ENCODE measurements at places on chromosomes 2 and 18.

GRCh38 chr2:11203480-11203879, 48.2 kb downstream of the SLC66A3 start:
- DNase-seq: peak; percentile 91

DNA sequence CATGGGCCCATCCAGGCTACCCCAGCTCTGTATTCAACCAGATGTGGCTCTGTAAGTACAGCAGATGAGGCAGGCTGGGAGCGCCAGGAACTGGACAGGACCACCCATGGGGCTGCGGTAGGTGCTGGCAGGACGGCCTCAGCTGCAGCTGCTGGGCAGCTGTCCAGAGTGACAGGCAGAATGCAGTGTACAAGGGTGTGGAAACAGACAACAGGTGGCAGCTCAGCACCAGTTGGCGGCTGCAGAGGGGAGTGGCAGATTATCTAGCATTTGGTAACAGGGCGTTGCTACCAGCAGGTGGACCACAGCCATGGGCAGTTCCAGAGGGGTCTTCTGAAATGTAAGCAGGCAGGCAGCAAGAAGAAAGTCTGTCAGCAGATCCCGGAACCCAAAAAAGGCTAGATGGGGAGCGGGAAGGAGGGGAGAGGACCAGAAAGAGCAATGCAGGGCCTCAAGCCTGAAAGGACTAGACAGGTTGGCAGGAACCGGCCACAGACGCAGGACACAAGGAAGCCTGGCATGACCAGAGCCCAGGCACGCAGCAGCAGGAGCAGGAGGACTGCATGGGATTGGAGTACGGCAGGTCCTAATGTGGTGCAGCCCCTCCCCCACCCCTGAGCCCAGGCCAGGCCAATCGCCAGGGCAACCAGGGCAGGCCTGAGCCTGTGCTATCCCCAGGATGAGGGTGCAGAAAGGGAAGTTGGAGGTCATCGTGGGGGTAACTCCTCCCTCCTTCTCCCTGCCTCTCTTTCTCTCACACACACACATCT, 24.7 kb downstream of the PKDCC start:
- no peak for DNase-seq

- DNase-seq: no peak
These were observed 140.9 kb downstream of the SH3RF3 start for GRCh38 chr2:109269706-109270504.

- DNase-seq: no peak
These were observed 90.1 kb upstream of the SMAD2 start for GRCh38 chr18:48020337-48021250.

- DNase-seq: no peak
These were observed 302.4 kb downstream of the KCNS3 start for GRCh38 chr2:18180912-18181311.

GRCh38 chr2:43944915-43945314, 50.9 kb downstream of the LRPPRC start:
- no peak for DNase-seq

DNA sequence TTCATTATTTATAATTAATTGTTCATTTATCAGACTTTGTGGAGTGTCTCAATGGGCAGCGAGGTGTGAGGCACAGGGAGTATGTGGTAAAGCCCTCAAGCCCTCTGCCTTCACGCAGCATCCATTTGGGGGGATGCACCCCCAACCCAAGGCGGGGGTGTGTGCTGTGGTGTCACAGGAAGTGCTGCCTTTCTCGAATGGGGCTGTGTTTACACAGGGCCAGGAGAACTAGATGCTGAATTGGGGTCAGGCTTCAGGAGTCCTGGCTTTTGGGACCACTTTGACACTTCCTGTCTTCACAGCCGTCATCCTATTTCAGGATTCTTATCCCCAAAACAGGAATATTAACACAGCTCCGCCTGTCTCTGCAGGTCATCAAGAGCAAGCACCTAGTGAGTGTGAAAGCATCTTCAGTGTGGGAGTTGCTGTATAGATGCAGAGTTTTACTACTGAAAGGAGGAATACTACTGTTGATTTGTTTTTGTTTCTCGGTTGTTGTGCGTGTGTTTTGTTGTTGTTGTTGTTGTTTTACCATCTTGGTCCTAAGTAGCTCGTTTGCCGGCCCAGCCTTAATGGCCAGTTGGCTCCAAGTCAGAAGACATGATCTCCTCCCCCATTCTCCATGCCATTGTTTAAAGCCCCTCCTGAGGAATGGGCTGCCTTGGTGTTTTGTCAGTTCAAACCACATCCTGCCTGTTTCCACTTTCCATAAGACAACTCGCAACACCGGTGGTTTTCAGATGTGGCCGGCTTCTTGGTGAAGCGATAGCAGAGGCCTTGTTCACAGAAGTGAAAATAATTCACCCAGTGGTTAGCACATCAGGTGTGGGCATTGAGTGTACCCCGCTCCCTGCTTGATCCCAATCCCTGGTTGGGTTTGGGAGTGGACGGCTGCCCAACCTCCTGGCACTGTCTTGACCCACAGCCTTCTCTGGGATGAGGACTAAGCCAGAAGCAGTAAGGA, 221.3 kb downstream of the BCL2 start:
- DNase-seq: no peak

- DNase-seq: no peak
These were observed 1119.8 kb downstream of the TSN start for GRCh38 chr2:122875091-122875865.

DNA sequence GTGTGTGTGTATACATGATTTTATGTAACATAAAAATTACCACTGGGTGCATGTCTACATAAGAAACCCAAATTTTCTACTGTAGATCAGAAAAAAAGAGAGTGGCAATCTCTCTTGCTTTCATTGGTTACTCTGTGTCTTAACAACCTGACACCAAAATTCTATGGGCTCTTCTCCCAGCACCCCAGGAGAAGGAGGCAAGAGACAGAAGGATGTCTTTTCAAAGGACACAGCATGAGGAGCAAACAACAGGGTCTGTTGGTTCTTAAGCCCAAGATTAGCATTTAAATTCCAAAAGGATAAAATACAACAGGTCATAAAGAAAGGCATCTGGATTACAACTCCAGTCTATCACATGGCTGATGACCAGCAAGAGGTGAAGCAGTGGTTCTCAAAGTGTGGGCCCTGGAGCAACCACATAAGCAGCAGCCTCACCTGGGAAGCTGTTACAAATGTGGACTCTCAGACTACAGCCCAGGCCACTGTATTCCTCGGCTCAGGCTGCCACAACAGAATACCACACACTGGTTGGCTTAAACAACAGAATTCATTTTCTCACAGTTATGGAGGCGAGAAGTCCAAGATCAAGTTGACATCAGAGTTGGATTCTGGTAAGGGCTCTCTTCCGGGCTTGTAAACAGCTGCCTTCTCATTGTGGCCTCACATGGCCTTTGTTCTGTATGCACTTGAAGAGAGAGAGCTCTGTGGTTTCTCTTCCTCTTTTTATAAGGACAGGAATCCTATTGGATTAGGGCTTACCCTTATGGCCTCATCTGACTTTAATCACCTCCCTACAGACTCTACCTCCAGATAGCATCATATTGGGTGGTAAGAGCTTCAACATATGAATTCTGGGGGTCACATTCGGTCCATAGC, 79.8 kb upstream of the RNF152 start:
- DNase-seq: no peak

GRCh38 chr2:122081751-122082150, 326.3 kb downstream of the TSN start:
- no peak for DNase-seq

GRCh38 chr2:100653449-100654035, 90.7 kb downstream of the PDCL3 start:
- no peak for DNase-seq

DNA sequence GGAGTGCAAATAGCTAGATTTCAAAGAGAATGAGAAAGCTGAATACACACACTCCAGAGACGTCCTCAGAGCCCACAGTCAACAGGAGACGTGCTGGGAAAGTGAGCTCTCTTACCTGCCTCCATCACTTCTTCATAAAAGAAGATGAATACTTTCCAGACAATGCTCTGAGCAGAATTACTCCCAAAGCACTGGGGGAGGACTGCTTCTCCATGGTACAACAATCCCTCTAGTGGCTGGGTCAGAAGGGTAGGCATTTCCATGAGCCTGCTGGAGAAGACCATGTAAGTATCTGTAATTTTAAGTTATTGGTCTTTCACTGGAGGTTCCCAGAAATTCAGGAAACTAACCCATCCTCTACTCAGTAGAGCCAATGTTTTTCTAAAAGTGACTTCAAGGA, 190.3 kb downstream of the RBM43 start:
- DNase-seq: no peak

- no peak for DNase-seq
These were observed 167.8 kb upstream of the APCDD1 start for GRCh38 chr18:10286580-10287150.

DNA sequence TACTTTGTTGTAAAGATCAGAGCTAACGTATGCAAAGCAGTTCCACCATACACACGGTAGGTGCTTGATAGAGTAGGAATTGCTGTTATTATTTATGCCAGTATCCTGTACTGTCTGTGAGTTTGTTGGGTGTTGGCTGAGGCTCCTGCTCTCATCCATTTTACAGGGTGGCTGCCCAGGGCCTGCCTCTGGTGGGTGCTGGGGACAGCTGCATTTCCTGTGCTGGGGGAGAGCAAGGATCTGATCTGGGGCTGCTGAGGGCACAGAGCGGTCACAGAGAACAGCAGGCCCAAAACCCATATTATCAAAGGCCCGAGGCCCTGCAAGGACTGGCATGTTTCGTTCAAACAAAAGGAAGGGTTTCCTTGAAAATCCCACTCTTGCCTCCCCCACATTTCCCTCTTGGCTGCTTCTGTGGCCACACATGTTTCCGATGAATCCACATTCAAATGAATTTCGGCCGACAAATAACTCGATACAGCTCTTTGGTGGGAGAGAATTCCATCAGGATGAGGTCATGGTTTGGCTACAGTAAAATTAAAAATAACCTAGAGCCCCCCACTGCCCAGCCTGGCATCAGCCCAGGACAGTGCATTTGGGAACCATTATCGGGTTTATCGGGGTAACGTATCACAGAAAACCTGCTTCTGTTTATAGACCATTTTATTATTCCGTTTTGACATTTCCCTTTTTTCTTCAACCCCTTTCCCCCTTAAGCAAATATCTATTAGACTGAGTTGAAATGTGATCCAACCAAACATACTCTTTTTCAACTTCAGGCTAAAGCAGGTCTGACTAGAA, 143.4 kb downstream of the CYRIA start:
- DNase-seq: no peak

GRCh38 chr2:191693166-191693565, 15.2 kb downstream of the NABP1 start:
- DNase-seq: no peak

DNA sequence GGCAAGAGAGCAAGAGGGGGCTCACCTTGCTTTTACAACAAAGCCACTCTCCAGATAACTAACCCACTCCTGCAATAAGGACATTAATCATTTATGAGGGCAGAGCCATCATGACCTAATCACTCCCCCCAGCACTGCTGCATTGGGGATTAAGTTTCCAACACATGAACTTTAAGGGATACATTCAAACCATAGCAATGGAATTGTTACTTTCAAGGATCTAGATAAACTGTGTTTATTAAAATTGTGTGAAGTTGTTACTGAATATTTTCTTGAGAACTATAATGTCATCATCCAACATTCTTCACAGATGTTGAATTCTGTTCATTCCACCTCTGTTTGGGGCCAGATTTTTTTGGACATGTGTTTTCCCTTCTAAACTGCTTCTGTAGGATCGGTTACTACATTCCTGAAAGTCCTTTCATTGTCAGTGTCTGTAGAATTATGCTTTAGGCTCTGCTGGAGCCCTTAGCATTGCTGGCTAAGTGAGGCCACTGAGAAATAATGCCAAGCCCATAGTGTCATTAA, 50.4 kb downstream of the SPATS2L start:
- no peak for DNase-seq

DNA sequence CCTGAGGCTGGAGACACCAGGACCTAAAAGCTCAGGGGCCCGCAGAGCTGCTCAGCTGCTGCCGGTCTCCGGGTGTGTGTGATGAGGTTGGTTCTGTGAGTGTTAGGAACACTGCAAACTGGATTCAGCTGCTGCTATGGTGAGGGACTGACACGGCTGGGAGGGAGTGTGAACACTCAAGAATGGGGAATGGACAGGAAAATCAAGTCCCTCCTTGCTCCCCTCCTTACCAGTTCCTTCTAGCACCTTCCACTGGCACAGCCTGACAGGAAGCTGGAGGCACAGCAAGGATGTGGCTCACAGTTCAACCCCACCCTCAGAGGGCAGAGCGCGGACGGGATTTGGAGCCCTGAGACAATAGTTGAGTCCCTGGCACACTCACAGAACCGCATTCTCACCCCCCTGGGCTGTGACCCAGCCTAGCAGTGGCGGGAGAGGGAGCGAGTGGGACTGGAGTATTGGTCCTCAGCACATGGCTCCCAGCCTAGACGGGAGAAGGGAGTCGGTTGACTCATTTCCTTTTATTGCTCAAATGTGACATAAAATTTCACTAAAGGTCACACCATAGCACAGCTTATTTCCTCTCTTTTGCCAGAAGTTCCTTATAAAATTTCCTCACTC, 42.5 kb downstream of the LRRC30 start:
- peak; percentile 92 for DNase-seq

- no peak for DNase-seq
These were observed 700.0 kb upstream of the NXPH2 start for GRCh38 chr2:139480161-139480650.

- no peak for DNase-seq
These were observed 30.0 kb upstream of the TOGARAM2 start for GRCh38 chr2:28950941-28951630.

Measured in kidney capillary endothelial cell (primary cell).